GM03348 (cell line): ENCODE measurements at places on chromosomes 2 and 18.

DNA sequence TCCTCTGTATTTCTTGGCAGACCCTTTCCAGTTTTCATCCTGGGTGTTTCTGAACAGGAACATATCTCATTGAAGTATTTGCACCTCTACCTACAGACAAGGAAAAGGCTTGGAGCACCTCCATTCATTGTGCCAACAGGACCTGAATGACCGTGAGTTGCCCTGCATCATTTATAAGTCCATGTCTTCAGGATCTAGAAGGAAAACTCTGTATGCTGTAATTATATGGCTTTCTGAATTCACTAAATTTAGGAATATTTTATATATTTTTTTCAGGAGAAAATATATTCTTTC is 402.3 kb upstream of the SLC14A2 start:
- DNase-seq, result no peak

GRCh38 chr2:170723446-170723958 is 8.4 kb downstream of the SP5 start:
- no peak for DNase-seq

DNA sequence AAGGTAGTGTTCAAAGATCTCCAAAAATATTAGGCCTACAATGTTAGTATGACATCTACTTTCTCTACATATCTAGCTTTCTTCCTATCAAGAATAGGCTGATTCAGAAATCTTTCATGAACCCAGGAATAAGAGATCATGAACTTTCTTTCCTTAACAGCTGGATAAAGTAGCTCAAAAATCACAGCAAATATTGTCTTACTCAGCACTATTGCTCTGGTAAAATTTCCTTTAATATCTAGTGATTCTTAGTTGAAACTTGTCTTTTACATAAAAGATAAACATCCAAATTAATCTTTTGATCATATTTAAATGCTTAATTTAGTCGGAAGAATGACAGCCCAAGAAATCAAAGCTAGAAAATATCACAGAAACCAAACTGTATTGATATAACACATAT is 131.9 kb downstream of the NOL4 start:
- DNase-seq, result no peak

DNA sequence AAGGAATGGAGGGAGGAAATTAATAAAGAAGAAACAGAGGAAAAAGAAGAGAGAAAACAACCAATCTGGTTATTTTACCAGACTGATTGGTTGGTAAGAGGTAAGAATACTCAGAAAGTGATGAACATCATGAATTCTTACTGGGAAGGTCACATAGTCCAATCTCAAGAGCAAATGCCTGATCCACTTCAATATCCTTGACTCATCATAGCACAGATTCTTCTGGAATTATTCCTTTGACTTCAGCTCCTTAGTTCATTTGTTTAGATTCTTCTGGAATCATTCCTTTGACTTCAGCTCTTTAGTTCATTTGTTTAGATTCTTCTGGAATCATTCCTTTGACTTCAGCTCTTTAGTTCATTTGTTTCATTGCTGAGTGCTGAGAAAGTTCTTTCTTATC is 2030.6 kb upstream of the CELF4 start:
- DNase-seq, result no peak

DNA sequence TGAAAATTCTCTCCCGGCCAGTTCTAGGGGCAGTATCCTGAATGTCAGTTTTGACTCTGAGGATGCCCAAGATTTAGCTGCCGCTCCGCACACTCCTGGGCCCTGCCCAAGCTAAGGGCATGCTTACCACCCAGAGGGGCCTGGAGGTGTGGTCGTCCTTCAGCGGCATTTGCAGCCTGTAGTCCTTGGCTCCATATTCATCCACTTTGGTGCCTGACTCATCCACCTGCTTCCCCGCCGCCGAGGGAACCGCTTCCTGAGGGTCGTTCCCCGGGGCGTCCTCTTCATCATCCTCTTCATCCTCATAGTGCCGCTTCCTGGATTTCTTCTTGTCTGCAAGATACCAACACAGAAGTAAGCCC is 577 bp downstream of the ERCC3 start:
- DNase-seq, result peak; percentile 20

DNA sequence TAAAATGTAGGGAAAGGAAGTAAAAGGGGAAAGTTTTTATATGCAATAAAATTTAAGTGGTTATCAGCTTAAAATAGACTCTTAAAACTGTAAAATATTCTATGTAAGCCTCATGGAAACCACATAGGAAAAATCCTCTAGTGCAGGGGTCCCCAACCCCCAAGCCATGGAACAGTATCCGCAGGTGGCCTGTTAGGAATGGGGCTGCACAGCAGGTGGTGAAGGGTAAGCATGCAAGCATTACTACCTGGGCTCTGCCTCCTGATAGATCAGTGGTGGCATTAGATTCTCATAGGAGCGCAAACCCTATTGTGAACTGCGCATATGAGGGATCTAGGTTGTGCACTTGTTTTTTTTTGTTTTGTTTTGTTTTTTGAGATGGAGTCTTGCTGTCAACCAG is 1409.3 kb upstream of the CDH2 start:
- no peak for DNase-seq

DNA sequence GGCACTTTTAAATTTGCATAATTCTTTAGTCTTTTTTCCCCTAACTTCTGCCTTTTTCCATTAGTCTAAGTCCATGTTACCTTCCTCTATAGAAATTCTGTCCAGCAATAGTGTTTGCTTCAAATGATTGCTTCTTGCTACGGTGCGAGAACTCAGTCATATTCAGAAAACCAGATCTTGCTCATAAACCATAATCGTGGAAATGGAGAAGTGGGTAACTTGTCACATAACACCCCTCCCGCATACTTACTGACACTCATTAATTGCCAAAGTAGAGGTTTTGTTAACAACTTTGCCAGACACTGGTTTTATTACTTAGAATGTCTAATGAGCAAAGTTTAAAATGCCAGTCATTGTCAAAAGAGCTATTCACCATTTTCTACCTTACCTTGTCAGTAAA is 94.3 kb upstream of the TWSG1 start:
- DNase-seq, result no peak

- DNase-seq, result no peak
Measured at GRCh38 chr2:168137510-168138180, 109.8 kb downstream of the STK39 start.

GRCh38 chr18:70422391-70422965 is 133.6 kb downstream of the SOCS6 start:
- DNase-seq, result no peak

GRCh38 chr2:25215948-25216679 is 47.7 kb upstream of the POMC start:
- DNase-seq, result peak; percentile 93

DNA sequence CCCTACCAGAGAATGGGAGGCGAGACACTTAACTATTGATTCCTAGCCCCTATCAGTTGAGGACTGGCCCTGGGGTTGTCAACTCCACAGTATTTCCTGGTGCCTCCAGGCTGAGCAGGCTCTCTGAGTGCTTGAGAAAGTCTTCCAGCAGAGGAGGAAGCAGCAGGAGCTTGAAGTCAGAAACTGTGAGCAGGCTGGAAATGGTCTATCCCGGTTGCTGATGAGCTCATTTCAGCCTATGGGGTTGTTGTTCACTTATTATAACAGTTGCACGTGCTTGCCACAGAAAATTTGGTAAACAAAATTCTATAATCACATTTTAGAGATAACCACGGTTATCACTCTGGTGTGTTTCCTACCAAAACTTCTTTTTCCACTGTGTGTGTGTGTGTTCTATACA is 254.7 kb upstream of the THUMPD2 start:
- no peak for DNase-seq

DNA sequence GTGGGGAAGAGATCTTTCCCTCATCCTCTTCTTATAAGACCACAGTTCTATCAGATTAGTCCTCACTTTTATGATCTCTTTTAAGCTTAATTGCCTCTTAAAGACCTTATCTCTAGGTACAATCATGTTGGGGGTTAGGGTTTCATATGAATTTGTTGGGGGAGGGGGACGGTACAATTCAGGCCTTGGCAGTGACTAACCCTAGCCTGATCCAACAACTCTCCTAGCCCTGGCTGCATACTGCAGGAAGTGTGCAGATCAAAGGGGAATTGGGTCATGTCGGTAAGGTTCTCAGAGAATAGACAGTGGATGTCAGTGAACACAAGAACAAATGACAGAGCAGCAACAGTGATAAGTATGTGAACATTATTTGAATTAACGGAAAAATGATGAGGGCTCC is 16.4 kb downstream of the CAPN13 start:
- no peak for DNase-seq

DNA sequence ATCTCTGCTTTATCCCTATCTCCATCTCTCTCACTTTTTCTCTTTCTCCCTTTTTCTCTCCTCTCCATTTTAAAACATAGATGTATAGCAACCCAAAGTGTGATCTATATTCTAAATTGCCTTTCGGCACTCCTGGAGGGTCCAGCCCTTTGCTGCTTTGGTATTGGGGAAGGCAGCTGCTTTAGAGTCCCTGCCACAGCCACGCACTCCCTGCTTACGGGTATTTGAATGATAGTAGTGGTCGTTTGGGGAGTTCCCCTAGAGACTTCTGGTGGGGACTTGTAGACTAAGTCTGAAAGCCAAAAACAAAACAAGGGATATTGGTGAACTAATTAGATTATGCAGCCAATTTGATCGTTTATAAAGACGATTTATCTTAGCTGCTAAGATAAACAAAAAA is 11.9 kb downstream of the QPCT start:
- DNase-seq, result no peak

DNA sequence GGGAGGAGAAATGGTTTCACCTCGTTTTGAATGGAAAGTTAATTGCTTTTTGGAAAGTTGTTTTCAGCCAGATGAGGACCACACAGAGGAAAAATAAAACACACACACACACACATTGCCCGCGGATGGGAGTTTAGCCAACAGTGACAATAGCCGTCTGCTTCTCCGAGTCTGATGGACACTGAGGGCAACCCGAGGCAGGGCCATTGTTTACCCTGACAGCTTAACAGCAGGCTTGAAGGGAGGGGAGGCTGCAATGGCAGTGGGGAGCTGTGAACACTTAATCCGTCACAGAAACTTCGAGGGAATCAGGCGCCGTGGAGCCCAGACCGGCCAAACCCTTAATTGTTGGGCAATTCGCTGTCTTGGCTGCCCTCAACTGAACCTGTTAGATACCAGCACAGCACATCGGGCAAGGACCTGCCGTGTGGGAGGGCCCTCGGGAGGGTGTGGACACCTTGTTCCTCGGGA is 145.9 kb downstream of the ACKR3 start:
- no peak for DNase-seq

- DNase-seq, result no peak
Measured at GRCh38 chr2:205656461-205656860, 25.8 kb upstream of the NRP2 start.

- DNase-seq, result no peak
Measured at GRCh38 chr2:168320267-168320666, 72.9 kb upstream of the STK39 start.

- no peak for DNase-seq
Measured at GRCh38 chr2:50858156-50858555, 173.8 kb downstream of the NRXN1 start.

- DNase-seq, result peak; percentile 2
Measured at GRCh38 chr2:240111253-240111652, 24.9 kb downstream of the COPS9 start.

DNA sequence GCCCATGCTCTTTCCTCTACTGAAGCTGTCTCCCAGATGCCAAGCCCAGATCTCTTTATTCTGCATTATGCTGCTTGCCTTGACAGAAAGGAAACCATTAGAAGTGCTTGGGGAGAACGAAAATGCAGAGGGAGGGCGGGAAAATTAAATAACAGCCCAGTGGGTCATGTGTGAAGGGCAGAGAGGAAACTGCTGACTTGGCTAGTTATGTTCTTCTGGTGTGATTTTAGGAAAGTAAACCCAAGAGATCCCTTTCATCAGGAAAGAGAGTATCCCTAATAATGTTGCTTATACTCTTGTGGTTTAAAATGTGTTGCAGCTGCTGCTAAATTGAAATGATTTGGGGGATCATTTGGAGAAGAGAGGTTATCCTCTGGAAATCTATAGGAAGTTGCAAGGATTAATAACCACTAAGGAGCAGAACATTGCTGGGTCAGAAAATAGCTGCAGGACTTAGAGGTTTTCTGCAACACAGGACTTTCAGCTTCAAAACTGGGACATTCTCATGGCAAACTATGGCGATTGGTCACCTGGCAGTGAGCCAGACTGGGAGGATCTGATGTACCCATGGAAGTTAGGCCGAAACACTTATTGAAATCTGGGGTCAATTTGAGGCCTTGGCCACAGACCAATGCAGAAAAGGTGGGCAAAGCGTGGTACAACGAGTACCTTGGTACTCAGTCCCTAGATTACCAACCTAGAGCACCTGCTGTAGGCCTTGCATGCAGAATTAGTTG is 172.2 kb downstream of the TMEM247 start:
- no peak for DNase-seq

GRCh38 chr2:195202163-195202845 is 454.7 kb upstream of the SLC39A10 start:
- no peak for DNase-seq

DNA sequence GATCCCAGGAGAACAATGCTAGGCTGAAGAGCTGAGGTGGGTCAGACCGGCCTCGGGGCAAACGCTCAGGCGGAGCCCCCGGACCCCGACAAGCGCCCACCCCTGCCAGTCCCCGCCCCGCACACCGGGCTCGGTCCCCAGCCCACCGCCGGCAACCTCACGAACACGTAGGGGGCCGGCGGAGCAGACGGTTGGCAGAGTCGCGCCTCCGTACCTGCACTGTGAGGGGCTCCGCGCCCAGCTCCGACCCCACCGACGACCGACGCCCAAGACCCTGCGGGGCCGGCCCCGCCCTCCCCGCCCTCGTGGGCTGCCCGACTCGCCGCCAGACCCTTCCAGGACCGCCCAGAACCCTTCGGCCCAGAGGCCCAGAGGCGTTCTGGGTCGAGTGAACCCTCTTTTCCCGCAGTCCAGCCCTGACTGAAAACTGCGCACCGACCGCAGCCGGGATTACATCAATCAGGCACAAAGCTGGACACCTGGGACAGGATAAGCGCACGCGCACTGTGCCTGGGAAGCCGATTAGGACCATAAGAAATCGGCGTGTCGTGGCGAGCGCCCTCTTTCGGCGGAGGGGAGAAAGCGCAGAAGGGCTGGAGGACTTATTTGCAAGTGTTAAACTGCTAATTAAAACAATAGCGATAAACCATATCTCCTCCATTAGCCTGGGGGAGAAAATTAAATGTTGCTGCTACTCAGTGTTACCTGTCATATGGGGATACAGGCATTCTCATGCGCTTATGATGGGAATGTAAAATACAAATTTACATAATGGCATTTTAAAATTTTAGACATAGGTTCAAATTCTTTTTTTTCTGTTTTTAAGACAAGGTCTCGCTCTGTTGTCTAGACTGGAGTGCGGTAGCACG is 11.7 kb upstream of the DCTN1 start:
- peak; percentile 94 for DNase-seq
